DMS79 treated with DMSO at 0.1 percent for 48 hours (cell line): ENCODE measurements at places on chromosomes 11 and 22.

- no peak for DNase-seq
These were observed 130.0 kb downstream of the EHF start for GRCh38 chr11:34750692-34751405.

DNA sequence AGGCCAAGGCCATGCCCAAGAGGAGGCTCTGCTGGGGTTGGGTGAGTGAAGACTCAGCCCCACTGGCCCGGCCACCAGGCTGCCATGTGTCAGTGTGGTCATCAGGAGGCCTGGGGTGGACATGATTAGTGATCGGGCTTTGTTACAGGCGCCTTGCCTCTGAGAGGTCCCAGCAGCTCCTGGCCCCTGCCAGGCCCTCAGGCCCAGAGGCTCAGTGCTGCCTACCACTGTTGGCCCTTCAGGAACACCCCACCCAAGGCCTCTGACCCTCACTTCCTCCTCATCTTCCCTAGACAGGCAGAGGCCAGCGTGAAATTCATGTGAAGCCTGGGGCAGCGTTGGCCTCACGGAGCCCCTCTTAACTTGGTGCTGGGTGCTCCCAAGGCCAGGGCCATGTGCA lies 2.2 kb downstream of the MRPL23 start:
- no peak for DNase-seq

DNA sequence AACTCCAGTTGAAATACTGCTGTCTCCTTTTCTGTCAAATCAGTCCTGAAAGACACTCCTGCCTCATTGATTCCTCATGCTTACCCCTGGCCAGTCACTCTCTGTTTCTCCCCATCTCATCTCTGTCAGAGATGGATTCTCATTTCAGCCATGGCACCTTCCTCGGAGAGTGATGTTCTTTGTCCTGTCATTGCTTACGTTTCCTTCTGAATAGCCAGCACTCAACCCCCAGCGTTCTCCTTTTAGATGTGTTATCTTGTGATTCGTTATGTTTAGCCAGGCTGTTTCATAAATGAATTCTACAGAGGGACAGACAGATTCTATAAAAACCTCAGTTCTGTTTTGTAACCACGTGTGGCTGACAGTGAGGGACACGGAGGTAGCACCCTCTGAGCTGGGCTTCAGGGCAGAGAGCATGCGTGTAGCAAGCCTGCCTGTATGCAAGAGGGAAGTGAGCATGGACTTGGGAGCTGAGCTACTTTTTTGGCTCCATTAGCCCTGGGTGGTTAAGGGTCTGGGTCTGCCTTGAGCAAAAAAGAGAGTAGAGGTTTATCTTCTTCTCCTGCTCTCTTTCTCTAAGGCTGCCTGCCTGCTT lies 354.6 kb downstream of the DDX10 start:
- no peak for DNase-seq

DNA sequence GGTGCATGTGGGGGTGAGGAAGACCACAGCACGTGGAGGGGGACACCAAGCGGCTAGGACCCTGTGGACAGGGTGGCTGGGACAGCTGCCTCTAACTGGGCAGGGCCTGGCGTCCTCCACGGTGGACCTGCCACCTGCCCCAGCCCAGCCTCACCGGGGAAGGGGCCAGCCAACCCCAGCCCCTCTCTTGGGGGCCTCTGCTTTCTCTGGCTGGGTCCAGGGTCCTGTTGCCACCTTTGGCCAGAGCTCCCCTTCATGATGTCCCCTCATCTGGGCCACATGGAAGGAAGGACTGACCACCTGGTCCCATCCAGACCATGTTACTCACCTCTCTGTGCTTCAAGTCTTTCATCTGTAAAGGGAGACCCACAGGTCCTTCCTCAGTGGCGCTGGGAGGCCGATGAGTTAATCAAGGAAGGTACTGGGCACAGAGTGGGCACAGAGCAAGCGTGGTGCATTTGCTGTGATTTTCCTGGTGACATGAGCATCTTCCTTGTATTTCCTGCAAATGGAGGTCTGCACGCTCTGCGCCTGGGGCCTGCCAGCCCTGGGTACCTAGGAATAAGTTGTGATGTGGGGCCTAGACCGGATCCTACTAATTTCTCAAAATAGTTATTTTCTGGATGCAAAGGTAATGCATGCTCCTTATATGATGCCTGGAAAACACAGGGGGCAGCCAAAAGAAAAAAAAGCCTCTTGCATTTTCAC lies 538.4 kb downstream of the TBC1D22A start:
- no peak for DNase-seq

DNA sequence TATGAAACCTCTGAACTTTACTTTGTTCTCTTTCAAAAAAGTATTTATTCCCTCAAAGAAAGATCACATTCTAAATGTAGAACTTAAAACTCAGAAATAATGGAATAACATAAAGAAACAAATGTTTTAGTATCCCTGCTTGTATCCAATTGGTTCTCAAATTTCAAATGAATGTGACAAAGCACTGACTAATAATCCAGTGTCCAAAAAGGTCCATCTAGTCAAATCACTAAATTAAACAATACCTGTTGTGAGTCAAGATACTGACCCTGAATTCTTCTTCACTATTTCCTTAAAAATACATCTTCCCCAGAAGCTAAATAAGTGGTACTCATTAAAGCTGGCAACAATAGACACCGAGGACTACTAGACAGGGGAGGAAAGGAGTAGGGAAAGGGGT lies 313.1 kb downstream of the SBF2 start:
- DNase-seq, result no peak

DNA sequence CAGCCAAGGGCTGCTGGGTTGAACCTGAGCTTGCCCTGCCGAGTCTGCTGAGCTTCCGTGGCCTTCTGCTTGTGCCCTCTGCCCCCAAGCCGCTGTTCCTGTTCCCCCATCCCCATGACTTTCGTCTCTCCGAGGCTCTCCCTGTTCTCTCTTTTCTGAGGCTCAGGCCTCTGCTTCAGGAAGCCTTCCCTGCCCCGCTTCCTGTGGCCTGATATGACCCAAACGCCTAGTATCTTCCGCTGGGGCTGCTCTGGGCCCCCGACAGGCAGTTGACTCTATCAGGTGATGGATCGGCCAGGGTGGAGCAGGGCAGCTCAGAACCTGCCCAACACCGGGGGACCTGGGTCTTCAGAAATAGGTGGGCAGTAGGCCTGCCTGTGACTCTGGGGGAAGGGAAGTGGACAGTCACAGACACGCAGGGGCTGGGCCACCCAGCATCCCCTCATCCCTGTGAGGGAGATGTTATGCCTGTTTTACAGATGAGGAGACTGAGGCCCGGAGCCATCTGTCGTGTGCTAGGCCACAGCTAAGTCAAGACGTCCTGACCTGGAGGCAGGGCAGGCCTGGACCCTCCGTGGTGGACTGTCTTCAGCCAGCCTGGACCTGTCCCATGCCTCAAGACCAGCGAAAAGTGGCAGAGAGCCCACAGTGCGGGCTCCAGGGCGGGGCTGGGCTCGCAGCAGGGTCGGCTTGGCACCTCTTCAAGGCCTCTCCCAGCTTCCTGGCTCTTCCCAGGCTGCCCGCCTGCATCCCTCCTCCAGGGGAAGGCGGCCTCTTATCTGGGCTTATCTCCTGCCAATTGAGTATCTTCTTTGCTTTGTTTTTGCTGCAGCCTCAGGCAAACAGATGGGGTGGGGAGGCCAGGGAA lies 16.2 kb downstream of the BAD start:
- DNase-seq, result peak; percentile 30

GRCh38 chr11:14566331-14567063 lies 46.3 kb upstream of the PSMA1 start:
- no peak for DNase-seq

DNA sequence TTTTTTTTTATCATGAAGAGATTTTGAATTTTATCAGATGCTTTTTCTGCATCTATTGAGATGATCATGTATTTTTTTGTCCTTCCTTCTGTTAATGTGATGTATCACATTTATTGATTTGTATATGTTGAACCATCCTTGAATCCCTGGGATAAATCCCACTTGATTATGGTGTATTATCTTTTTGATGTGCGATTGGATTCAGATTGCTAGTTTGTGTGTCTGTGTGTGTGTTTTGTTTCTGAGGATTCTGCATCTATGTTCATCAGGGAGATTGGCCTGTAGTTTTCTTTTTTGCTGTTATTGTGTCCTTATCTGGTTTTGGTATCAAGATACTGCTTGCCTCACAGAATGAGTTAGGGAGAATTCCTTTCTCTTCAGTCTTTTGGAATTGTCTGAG lies 52.6 kb downstream of the KCNQ1OT1 start:
- no peak for DNase-seq

GRCh38 chr22:25777870-25778269 lies 35.9 kb downstream of the MYO18B start:
- DNase-seq, result no peak

DNA sequence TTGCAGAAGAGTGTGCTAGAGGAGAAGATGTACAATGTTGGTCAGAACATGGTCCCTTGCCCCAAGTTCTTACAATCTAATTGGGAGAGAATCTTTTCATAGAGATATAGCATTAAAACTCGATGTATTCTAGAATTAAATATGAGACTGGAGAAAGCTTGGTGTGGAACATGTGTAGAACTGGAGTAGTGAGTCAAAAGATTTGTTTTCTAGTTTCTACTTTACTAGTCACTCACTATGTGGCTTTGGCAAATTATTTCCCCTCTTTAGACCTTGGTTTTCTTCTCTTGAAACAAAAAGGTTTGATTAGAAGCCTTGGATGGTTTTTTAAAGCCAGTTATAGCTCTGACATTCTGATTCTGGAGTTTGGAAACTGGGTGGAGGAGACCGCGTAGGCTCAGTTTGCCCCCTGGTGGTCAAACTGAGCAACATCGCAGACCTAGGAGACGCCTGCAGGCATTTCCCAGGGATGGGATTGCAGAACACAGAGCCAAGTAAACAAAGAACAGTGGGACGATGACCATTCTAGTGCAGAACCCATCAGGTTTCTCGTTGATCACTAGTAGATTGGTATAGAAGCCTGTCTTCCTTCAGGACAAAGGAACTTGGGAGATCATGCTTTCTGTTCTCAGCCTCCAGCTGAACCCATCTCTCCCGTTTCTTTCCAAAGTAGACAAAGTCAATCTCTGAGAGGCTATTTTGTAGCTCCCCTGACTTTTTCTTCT lies 8.5 kb upstream of the CHRDL2 start:
- DNase-seq, result peak; percentile 38

DNA sequence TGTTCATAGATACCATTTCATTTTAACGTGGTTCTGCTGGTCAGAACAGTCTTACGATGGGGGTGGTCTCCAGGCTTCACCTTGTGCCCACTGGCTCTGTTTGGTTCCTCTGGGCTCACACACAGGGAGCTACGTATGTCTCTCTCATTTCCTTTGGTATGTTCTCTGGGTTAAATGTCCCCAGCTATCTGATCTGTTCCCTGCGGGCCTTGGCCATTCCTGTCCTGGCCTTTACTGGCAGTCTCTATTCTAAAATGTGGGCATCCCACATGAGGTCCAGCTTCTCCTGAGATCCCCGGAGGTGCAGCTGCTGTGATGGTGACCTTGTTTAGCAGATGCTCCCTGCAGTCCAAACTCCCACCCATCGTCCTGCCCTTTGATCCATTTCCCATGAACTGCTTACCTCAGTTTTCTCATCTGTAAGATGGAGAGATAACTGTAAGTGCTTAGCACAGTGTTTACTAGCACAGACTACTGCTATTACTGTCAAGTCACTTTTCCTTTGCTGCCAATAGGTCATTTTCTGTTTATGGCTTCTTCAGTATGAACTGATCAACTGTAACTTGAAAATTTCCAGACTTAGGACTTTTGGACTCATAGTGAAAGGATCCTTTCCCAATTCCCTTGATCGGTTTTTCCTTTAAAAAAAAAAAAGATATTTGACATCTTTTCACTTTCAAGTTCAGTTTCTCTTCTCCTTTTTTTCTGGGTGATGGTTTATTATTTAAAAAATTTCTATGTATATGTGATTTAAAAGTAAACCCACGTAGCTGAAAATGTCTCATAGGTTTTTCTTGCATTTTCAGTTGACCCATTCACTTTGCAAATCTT lies 92.9 kb downstream of the PTPRJ start:
- DNase-seq, result no peak

GRCh38 chr22:37777122-37777687 lies 30.5 kb upstream of the GCAT start:
- DNase-seq, result peak; percentile 30

- no peak for DNase-seq
These were observed 9.8 kb downstream of the PARVG start for GRCh38 chr22:44190381-44190976.

DNA sequence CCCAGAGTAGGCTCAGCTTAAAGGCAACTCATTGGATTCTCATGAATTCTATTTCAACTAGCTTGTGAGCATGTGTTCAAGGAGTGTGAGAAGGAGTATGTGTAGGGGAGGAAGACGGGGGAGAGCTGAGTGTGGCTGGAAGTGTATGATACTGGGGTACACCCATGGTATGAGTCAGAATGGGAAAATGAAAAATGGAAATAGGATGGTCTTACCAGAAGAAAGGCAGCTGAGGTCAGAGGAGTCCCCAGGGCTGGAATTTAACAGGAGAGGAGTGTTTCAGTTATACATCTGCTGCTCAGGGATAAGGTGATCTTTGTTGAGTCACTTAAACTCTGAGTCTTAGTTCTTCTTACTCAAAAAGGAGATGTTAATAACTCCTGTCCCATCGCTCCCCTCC lies 6.7 kb upstream of the ADAMTS15 start:
- DNase-seq, result no peak

- no peak for DNase-seq
These were observed 564.7 kb downstream of the KCNA4 start for GRCh38 chr11:29452146-29452545.

DNA sequence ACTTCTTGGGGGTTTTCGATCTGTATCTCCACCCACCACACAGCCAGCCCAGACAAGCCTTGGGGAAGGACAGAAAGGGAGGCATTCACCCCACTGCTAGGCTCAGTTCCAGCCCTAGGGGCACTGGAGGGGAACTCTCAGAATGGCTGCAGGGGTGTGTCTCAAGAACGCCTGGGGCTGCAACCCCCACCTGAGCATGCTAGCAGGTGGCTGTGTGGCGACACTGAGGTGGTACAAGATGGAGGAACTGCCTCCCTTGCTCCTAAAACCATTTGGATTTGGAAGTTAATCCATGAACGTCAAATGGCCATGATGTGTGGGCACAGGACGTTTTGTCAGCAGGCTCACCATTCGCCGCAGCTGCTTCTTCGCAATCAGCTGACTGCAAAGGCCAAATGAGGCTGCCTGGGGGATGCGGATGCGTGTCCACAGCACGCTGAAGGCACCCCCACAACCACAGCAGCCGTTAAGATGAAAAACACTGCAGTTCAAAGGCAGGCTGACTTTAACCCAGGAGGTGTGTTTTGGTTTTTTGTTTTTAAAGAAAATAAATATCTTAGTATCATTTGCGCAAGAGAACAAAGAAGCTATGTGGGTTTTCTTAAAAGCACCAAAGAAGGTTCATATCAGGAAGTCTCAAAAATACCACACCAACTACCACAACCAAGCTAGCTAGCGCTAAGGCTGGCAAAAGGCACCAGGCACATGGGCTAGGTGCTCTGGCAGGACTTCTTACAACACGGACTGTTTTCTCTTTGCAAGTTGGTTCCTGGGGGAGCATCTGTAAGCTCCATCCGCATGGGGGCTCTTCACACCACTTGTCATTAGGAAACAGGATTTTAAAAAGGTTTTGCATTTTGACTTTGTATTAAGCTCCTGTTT lies 22.2 kb upstream of the NAP1L4 start:
- no peak for DNase-seq

- DNase-seq, result no peak
These were observed 339.7 kb upstream of the B3GAT1 start for GRCh38 chr11:134751766-134752165.

GRCh38 chr22:30564045-30564760 lies 10.3 kb downstream of the GAL3ST1 start:
- DNase-seq, result peak; percentile 1
